ENCODE measurements at places on chromosomes 5 and 9.
A peak's percentile ranks its signal among the peaks of the same experiment; 100 is the strongest.

- peak; percentile 97 for DNase-seq
Observed at GRCh38 chr5:142472306-142472951, 147.6 kb upstream of the SPRY4 start.

DNA sequence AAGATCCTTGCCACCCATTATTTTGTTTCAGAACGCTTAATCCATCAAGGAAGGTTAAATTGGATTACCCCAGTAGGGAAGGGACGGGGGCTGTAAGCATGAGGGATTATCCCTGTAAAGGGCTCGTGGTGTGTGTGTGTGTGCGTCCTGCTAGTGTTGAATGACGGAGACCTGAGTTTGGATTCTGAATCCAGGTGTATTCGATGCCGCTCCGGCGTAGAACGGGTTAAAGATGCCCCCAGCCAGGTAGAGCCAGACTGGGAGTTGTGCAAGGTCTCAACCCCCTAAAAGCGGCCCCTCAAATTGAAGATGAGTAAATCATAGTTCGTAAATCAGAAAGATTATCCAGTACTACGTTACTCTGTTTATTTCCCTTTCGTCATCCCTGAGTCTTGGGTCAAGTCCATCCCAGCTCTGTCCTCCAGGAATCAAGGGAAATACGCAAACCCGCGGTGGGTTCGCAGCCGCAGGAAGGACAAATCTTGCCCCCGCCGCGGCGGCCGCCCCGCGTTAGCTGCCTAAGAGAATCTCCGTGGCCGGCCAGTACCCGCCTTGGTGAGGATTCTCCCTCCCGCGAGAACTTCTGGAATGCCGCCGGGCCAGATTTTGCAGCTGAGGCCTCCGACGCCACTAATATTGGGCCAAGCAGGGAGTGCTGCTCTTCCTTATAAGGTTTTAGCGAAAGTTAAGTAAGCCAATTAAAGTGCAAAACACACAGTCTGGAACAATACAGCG, 586 bp upstream of the MTAP start:
- DNase-seq, result peak; percentile 87

GRCh38 chr5:54234304-54234933, 76.0 kb downstream of the ARL15 start:
- peak; percentile 53 for DNase-seq

GRCh38 chr9:130209422-130209821, 37.2 kb downstream of the NCS1 start:
- no peak for DNase-seq

DNA sequence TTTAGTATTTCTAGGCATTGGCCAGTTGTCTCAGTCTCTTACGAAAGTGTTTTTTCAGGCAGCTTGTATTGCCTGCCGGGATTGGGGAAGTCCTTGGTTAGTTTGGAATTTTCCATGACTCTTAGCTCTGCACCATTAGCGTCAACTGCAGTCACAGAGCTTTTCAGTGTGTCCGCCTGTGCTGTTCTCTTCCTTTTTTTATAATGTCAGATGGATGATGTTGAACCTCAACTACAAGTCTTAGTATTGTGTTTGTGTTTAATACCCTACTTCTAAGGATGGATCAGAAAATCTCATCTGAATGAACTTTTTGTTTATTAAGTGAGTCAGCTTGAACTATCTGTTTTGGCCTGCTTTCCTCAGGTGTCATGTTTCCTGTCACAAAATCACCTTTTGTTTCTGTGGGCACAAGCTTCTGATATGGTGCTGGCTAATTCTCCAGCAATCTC, 33.1 kb downstream of the ATP6V0E1 start:
- peak; percentile 61 for DNase-seq

- DNase-seq, result peak; percentile 89
Observed at GRCh38 chr9:72577212-72577753, 55.9 kb downstream of the TMC1 start.

DNA sequence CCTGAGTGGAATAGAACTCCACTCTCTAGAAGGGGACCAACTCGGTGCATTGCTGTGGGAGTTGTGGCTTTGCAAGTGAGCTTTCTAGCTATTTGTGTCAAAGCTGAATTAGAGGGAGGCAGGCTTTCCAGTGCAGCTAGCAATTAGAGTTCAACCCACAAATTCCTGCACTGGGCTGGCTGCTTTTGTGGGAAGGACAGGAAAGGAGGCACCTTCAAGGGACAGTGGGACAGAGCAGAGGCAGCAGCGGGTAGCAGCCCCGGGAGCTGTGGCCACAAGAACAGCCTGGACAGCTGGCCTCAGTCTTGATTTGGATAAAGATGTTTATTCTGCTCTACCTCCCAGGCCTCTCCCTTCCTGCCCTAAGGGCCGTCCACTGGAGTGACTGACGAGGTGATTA, 83.7 kb upstream of the SLIT3 start:
- no peak for DNase-seq

DNA sequence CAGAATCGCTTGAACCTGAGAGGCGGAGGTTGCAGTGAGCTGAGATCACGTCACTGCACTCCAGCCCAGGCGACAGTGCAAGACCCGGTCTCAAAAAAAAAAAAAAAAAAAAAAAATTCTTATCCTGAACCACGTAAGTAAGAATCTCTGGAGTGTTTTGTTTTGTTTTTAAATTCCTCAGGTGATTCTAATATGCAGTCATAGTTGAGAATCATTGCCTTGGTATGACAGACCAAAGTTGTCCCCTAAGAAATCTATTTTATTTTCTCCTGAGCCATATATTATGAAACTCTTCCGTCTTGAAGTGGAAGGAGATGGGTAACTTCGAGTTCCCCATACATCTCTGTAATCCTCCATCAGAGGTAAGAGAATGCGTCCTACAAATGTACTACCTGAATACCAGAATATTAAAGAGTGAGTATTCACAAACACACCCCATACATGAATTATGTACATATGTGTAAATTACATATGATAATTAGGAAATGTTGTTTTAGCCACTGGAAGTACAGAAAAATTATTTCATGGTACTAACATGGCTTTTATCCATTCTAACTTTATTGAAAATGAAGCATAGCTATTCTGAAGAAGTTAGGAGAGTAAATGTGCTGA, 26.7 kb upstream of the SVEP1 start:
- peak; percentile 59 for DNase-seq

- DNase-seq, result no peak
Observed at GRCh38 chr5:133824661-133825254, 143.7 kb downstream of the C5orf15 start.

GRCh38 chr5:96226941-96227552, 206.0 kb downstream of the PCSK1 start:
- DNase-seq, result peak; percentile 99

All from fibroblast of skin of right biceps (primary cell).